ENCODE measurements at places on chromosomes 11 and 22.

- no peak for DNase-seq
Measured at GRCh38 chr22:48919851-48920589, 907.7 kb downstream of the BRD1 start.

DNA sequence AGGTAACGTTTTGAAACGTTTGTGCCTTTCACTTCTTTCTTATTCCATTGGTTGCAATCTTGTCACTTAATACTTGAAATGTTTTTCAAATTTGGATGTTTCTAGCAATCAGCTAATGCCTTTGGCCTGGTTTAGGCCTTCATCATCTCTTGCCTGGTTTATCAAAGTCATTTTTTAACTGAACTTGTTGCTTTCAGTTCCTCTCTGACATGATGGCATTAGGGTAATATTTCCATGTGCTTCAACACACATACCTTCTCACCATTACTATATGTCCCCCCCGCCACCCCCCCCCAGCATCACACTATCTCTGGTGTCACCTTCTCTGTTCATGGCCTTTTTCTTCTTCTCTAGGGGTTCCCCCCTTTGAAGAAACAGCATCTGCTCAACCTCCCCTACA, 1.5 kb upstream of the SYT9 start:
- no peak for DNase-seq

DNA sequence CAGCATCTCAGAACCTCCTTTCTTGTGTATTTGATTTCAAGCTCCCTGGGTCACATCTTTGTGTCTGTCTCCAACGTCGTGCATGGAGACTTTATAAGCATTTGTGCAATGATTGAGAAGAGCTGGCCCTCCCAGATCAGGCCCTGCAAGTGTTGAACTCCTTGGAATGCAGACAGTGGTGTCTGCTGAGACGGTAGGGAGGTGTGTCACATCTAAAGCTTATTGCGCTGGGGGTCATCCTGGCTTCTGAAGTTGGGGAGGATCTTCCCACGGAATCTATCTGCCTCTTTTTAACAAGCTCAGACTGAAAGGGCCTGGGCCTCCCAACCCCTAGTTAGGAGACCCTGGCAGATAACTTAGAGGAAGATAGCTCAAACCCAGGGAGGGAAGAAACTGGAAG, 6.7 kb downstream of the APLNR start:
- no peak for DNase-seq

DNA sequence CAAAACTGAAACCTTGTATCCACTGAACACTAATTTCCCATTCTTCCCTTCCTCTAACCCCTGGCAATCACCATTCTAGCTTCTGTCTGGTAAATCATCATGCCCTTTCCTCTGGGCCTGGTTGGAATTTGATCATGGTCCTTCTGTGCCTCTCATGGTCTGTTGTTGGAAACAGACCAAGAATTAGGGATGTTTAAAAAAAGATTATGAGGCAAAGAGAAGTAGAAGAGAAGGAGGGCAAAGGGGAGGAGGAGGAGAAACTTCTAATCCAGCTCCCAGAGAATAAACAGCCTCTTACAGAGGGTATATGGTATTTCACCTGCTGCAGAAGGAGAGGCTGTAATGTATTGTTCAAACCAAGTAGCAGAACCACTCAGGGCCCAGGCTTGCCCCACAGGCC, 10.6 kb downstream of the BCO2 start:
- DNase-seq = no peak

DNA sequence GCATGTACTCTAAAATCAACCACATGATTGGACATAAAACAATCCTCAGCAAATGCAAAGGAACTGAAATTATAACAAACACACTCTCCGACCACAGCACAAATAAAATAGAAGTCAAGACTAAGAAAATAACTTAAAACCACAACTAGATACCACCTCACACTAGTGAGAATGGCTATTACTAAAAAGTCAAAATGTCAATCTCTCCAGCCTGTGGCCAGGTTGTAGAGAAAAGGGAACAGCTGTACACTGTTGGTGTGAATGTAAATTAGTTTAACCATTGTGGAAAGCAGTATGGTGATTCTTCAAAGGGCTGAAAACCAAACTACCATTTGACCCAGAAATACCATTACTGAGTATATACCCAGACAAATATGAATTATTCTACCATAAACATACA, 1025.7 kb upstream of the TENM4 start:
- DNase-seq = no peak

DNA sequence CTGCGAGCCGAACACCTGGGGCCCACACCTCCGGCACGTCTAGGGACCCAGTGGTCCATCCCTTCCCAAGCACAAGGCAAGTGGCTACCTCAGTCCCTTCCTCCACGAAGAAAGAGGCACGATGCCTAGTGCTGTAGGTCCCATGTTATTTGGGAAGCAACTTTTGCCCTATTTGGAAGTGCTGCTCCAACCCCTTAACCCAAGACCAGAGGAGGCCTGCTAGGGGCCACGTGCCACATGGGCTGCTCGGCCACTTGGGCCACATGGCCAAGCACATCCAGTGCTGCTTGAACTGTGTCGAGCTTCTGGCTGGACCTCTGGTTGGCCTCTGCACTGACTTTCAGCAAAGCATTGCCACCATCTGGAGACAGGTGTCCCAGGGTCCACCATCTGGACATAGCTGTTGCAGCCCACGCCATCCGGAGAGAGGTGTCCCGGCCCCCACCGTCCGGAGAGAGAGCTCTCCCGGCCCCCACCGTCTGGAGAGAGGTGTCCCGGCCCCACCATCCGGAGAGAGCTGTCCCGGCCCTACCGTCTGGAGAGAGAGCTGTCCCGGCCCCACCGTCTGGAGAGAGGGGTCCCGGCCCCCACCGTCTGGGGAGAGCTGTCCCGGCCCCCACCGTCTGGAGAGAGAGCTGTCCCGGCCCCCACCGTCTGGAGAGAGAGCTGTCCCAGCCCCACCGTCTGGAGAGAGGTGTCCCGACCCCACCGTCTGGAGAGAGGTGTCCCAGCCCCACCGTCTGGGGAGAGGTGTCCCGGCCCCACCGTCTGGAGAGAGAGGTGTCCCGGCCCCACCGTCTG, 6.5 kb upstream of the B4GALNT4 start:
- no peak for DNase-seq

DNA sequence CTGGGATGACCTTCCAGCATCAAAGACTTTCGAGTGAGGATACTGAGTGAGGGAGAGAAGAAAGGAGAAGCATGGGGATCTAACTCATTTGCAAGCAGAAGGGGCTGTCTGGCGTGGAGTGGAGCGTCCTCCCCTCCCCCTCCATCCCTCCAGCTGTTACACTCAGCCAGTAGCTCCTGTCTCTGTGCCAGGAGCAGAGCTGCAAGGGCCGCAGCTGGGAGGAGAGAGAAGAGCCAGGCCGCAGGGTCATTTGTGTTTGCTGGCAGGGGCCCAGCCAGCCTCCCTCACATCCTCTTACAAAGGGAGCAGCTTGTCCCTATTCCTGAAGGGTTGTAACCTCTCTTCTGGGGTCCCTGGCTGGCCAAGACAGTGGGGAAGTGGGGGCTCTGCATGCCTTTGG, 57.9 kb downstream of the NECTIN1 start:
- DNase-seq = no peak

GRCh38 chr11:17855531-17856290, 121.1 kb downstream of the KCNC1 start:
- DNase-seq = no peak

- no peak for DNase-seq
Measured at GRCh38 chr22:32018056-32018455, 25.0 kb upstream of the SLC5A1 start.

DNA sequence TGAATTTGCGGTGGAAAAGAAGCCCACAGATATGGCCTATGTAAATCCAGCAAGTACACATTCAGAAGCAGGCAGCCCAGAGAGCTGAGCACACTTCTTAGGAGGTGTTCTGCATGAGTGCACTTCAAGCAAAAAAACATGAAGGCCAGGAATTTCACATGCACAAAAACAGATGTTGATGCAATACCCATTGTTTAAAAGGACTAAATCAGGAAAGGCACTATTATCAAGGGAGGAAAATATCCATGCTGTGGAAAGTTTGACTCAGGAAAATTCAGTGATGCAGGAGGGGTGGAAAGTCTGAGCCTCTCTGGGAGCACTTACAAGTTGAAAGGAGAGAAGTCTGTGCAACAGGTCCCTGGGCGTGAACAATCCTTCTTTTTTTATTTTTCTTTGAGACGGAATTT, 15.8 kb upstream of the CARS1 start:
- no peak for DNase-seq

GRCh38 chr11:26025676-26026075, 306.3 kb upstream of the ANO3 start:
- DNase-seq = no peak

GRCh38 chr11:108923413-108923812, 258.5 kb downstream of the DDX10 start:
- DNase-seq = no peak

DNA sequence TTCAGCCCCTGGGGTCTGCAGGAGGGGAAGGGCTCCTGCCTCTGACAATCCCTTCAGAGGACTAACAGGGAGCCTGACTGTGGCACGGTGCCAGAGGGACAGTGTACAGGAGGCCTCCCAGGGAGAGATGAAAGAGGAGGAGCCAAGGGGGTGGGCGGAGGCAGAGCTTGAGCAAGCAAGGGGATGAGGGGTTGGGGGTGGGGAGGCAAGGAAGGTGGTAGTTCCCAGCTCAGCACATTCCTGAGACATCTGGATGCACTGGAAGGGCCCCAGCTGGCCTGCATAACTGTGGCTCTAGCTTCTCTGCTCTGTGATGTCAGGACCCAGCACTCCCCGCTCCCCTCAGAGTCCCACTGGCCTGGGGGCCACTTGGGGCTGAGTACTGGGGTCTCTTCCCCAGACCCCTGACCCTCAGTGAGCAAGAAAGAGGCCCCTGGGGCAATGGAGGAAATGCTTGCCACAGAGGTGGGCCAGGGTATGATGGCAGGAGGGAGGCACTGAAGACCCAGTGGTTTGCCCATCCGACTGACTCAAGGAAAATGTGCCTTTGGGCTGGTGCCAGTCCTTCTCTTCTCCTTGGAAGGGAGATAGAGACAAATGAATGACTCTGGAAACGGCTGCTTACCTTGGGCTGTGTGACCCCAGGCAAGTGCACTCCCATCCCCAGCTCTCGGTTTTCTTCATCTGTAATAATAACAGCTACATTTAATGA, 13.3 kb downstream of the CREB3L1 start:
- no peak for DNase-seq

DNA sequence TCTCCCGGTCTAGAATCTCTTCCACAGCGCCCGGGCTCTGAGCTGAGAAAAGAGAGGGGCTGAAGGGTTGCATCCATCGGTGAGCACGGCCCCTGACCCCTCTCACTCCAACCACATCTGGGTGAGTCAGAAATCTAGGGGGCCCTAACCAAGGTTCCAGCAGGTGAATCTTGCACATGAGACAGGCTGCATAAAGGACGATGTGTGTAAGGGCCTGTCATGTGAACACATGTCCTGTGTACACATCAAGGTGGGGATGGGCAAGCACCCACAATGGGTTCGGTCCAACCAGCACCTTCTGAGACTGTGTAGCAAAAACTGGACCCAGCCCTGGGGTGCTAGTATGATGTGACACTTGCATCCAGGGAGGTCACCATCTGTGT, 1.2 kb downstream of the BET1L start:
- DNase-seq = no peak

- no peak for DNase-seq
Measured at GRCh38 chr22:36946421-36947158, 33.2 kb downstream of the CSF2RB start.

GRCh38 chr11:73292525-73292894, 15.6 kb upstream of the ARHGEF17 start:
- DNase-seq = no peak

GRCh38 chr11:94737171-94737611, 31.0 kb upstream of the AMOTL1 start:
- DNase-seq = no peak

DNA sequence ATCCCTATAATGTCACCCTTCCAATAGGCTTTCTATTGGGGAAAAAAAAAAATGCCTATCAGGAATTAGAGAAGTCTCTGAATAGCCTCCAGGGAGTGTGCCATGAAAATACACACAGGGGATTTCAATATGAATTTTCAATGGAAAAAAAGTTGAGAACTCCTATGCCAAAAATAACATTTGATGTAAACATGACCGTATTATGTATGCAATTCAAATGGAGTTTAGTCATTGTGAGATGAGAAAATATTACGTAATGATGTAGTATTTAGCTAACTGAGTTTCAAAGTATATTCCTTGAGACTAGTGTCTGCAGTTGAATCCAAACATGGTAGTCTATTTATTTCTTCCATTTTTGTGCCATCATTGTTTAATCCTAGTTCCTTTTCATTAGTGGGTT, 182.3 kb downstream of the BLID start:
- no peak for DNase-seq

DNA sequence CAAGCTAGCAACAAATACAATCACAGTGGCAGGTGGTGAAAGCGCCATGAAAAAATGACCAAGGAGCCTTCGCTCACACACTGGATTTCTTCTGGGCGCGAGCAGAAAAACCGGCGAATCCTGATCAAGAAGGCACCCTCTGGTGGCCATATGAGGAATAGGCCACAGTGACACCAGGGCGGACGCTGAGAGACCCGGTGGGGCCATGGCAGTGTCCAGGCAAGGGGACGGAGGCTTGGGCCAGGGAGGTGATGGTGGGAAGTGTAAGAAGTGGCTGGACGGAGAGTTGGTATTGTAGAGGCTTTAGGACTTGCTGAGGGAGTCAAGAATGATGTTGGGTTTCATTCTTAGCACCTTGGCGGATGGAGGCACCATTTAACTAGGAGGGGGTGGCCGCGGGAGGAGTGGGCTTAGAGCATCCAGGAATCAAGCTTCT, 16.9 kb upstream of the RAC2 start:
- DNase-seq = no peak

Data from stimulated activated CD8-positive, alpha-beta memory T cell treated with anti-CD3 and anti-CD28 coated beads, Interleukin-15, amount 100 ng/mL, for 4 hours (primary cell).